RKO (cell line): ENCODE measurements at places on chromosomes 5 and 9.

GRCh38 chr9:114119242-114120191 is 20.4 kb upstream of the KIF12 start:
- DNase-seq, result no peak

DNA sequence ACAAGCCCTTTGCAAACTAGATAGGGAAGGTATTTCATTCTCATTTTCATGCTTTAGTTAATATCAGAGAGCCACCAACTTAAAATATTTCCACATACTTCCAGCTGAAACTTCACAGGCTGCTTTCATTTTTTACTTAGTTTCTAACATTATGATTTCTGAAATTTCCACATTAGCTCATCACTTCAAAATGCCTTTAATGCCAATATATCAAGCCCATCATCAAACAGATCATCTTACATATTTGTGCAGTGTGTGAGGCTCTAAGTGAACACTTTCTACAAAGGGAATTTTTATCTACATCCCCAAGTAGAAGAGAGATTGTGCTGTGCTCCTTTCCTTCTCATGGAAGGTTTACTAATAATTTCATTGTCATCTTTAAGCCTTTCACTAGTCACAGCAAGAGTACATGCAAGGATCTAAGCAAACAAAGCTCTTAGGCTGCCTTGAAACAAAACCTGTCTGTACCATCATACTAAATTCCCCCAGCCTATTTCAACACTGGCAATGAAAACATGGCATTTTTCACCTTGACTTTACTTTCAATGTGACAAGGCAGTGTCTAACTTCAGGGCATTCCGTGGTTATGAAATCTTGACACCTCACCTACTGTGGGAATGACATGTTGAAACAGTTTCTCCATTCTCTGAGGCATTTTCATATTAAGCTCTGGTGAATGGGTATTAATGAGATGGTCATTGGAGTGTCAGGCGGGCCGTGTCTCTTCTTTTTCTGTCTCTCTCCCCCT is 45.4 kb downstream of the PPP2R2B start:
- DNase-seq, result no peak

DNA sequence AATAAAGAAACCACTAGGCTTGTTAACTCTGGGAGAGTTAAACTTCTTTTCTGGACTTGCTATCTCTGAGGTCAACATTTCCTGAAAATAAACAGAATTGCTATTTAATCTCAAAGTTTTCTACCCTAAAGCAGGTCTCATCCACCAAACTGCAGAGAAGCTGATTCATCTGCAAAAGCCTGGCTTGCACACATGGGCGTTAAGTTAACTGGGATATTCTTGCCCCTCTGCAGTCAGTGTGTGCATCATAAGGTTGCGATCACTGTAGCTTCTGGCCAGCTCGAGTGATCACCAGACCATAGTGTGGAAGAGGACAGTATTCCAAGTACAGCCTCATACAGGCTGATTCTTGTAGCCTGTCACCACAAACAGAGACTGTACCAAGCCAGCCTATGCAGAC is 99.2 kb downstream of the SPOCK1 start:
- DNase-seq, result no peak

DNA sequence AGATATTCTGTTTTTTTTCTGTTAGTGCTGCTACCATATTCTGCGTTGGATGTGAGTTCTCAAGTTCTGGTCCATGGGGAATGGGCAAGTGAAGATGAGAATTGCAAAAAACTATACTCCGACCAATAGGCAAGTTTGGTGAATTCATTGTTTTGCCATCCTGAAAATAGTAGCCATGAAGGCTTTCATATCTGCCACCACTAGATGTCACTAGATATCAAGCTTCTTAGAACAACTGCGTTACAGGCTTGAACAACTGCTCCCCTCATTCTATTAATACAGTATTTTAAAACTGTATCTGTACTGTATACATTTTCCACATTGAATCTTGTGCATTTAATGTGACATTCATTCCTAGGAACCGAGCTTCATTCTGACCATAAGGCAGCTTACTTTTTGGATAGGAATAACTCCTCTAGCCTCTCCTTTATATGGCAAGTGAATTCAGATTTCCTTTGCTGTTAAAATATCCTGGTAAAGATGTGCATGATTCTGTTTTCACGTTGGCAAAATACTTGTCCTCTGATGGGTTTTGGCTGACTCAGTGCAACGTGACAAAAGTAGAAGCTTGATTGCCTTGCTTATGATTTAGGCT is 163.6 kb downstream of the SREK1 start:
- DNase-seq, result peak; percentile 81

DNA sequence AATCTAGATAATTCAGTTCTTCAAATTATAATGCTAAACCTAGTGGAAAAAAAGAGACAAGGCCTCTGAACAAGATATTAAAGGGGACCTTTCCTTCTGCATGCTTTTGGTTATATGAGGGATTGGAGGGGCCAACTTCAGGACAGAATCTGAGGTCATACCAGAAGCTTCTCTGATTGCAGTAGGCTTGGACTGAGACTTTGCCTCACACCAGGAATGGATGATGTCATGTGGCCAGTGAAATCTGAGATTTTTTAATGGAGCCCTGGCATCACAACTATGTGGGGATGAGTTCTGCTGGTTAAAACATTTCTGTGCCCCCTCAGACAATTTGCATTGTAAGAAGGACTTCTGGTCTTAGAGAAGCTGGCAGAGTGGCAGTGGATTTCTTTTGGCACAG is 88.6 kb downstream of the ANGPTL2 start:
- DNase-seq, result no peak

DNA sequence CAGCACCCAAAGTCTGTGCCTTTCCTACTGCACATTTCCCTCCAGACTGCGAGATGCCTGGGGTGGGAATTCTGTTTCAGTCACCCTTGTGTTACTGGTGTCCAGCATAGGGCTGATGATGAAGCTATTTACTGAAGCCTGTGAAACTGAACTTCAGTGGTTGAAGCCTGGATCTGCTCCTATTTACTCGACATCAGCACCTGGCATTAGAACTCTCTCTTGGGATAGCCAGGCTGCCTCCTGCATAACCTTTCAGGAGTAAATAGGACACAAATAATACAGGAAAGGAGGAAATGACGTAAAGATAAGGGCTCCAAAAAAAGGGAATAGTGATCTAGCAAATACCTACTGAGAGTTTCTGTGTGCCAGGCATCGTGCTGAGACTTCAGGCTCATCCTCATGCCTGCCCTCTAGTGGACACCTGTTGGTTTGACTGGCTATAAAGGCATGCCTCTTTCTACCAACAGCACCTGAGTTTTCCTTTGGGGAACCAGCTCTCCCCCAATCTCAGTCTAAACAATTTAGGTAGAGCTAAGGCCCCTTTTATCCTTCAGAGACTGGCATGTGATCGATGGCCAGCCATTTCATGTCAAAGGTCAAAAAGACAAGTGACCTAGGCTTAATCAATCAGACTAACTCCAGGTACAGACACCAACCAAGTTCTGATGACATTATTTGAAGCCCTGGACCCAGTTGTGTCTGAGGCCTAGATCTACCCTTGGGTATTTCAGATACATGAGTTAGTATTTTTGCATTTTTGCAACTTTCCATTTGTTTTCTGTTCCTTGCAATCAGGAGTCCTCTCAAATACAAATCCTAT is 192.1 kb upstream of the TRIM32 start:
- DNase-seq, result peak; percentile 19

DNA sequence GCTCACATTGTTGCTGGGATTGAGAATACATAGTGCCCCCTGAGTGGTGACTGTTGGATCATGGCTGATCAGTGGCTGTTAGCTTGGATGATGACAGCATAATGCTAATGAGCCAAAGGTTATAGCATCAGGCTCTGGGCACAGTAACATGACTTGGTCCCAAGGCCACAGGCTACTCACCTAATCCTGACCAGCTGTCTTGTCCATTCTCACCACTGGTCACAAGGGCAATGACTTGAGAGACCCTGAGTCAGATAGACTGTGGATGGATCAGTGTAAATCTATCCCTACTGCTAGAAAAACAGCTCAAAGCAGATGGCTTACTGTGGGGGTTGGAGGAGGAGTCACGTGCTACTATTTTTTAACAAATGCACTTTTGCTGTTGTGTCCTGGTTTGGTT is 74.7 kb downstream of the AOPEP start:
- peak; percentile 16 for DNase-seq

DNA sequence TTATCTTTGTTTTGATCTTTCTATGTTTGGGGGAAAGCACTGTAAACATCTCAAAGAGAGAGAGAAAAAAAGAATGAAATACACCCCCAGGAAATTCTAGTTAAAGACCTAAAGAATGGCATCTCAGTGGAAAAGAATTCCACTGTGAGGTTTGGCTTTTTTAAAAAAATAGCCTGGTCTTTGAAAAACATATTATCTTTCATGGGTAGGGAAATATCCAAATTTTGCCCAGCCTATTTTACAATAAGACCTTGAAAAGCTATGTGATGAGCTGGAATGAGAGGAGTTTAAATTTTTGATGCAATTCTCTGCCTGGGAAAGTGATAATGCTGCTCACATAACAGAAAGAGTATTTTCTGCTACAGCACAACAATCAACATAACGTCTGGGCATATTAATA is 348.1 kb upstream of the WWC1 start:
- DNase-seq, result no peak

DNA sequence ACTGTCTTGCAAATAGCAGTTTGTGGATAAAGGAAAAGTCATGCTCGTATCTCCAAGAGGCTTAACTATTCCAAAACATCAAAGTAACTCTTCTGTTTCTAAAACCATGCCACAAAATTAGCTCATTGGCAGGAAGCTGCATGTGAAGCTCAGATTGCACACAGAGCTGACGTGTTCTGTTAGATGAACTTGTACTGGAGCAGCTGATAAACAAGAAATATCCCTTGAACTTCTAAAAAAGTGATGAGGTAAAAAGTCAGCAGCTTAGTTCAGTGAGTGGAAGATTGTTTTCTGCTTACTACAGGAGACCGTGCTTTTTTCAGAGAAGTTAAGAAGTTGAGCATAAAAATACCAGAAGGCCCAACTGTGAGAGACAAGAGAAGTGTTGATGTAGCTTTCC is 113.2 kb downstream of the SLC12A2 start:
- no peak for DNase-seq

GRCh38 chr9:32728181-32728580 is 55.2 kb upstream of the TMEM215 start:
- no peak for DNase-seq

DNA sequence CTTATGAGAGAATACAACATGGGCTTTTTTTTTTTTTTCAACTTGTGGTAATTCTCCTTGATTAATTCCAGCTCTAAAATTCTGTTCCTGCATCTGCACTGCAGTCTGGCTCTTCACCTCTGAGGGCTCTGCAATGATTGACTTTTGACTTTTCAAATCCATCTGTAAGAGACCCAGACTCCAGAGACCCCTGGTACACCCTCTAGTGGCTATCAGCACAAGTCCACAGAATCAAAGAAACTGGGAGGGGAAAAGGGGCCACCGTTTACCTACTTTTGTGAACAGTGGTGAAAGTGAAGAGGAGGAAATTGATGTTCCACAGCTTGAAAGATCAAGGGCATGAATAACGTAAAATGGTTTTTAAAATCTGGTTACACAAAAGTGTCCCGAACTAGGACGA is 151.6 kb downstream of the SLIT3 start:
- DNase-seq, result no peak

DNA sequence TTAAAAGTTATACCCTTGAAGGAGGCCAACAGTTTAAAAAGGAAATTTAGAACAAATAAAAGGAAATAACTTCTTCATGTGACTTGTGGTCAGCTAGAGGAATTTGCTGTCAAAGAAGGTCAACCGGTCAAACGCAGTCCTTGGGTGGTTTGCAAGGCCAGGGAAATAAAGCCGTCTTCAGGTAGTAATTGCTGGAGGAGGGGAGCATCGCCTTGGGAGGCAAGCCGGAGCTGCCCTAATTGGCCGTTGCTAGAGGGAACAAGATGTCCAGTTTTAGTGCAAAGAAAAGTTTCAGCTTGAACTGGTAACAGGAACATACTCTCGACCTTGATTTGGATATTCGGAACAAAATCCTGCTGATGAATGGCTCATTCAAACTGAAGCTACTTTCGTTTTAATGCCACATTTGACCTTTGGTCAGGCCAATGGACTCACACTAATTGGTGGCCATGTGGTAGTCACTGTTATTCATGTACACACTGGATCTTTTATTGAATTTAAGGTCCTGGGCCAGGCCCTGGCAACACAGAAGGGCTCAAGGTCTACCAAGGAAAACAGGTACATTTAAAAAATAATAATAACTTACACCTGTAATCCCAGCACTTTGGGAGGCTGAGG is 47.0 kb upstream of the MYO10 start:
- no peak for DNase-seq

GRCh38 chr5:76062502-76063041 is 20.6 kb upstream of the SV2C start:
- DNase-seq, result no peak

DNA sequence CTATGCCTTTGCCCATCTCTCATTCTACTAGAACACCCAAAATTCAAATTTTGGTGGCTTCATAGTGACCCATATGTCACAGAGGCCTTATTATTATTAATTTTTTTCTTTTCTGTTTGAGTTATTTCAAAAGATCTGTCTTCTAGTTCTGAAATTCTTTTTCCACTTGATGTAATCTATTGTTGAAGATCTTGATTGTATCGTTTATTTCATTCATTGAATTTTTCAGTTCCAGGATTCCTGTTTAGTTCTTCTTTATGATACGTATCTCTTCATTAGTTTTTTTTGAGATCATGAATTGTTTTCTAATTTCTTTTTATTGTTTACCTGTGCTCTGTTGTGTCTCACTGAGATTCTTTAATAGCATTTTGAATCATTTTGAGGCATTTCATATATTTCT is 24.6 kb upstream of the APBA1 start:
- DNase-seq, result no peak

GRCh38 chr5:39720136-39720535 is 295.4 kb upstream of the DAB2 start:
- no peak for DNase-seq

DNA sequence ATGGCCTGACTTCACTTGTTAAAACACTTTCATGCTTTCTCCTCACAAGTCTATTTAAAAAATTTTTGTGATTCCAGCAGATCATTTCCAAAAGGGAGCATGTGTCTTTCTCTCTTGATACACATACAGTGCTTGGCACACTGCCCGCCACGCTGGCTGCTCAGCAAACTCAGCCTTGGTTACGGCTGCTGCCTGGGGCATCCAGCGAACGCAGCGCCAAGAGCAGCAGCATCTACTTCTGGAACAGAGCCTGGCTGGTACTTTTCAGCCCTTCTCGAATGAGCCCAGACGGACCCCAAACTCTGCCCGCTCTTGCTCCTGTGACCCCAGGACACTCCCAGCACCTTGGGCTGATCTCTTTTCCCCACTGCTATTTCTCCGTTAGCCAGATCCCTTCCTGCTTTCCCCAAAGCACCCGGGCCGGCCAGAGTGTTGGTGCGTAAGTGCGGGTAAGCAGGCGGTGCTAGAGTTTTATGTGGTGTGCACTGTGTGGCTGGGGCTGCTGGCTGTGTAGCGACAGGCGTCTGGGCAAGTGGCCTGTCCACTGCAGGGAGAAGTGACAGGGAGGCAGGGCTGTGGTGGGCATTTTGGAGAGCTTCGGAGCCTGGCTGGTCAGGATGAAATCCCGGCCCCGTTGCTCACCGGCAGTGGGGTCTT is 73.2 kb downstream of the SH3PXD2B start:
- no peak for DNase-seq

GRCh38 chr5:111930905-111931461 is 174.0 kb upstream of the NREP start:
- DNase-seq, result peak; percentile 14
